ENCODE measurements at places on chromosomes 7 and 10.

DNA sequence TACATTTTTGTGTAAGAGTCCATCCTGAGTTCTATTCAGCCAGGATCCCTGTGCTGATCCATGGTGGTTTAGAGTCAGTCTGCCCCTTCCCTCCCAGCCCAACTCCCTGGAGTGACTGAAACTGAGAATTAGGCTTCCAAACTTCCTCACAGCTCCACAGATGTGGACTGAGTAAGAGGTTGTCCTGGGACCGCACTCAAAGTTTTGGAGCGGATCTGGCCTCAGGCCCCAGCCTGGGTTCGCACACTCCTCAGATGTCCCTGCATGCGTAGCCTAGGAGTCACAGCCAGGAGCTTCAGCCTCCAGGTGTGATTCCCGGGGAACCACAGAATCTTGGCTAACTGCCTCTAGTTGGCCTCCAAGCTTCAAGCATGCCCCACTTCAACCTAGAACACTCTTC lies 218.1 kb downstream of the C7orf25 start:
- no peak for DNase-seq

GRCh38 chr7:142796501-142797390 lies 26.0 kb downstream of the PRSS2 start:
- no peak for DNase-seq

DNA sequence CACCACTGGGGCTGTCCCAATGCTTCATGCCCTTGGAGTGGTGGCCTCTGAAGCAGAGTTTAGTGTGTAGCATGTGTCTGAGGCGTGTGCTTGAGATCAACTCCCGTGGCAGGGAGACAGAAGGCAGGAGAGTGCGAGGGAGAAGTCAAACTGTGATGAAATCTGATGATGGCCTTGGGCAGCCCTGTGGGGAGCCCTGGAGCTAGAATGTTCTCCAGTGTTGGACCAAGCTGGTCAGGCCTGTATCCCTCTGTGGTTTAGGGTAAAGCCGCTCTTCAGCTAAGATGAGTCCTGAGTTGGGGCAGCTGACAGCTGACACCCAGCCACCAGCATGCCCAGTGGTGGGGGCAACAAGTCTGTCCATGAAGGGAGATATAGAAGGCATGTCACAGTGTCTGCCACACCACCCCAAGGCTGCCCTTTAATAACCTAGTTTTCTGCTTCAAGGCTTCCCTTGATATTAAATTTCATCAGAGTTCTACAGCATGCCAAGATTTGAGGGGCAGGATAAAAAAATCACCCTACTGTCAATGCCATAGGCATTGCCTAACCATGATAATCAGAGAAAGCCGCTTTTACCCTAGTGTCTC lies 170.5 kb upstream of the SVIL start:
- no peak for DNase-seq

DNA sequence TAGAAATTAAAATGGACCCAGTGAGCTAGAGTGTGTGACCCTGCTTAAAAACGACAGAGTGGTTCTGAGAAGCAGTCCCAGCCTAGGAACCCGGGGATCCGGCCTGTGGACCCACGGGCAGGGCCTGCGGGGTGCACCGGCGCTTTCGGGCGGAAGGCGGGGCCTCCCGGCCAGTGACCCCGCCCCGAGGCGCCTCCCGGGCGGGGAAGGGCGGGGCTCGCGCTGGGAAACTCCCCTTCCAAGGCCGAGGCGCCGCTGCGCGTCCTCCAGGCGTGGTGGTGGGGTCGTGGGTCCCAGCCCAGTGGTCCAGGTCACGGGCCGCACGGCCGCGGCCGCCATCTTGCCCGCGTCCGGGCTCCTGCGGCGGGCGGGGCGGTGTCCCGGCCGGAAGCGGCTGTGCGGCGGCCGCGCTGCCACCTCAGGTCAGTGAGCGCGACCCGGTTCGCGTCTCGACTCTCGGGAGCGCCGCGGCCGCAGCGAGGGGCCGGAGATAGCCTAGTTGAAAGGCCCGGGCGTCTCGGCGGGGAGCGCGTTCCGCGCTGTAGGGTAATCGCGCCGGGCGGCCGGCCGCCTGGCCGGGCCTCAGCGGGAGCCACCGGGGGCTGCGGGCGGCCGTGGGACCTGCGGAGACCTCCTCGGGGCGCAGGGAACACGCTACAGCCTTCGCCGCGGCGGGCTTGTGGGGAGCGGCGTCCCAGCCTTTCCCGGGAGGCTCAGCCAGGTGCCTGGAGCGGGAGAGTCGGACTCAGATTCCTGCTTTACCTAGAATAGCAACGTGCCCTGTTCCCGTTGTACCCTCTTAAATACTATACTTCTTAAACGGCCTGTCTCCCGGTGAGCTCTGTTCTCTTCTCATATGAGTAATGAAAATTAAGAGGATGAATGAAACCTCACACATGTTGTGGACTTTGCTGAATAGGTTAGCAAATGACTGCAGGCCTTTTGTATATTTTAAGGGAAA lies at the start of gene MIOS:
Gene MIOS, plus strand, starts transcription at position 234 of the 961 bp plus-strand sequence. CDS start 5,592 bp downstream, outside the sequence.
- peak; percentile 27 for DNase-seq

DNA sequence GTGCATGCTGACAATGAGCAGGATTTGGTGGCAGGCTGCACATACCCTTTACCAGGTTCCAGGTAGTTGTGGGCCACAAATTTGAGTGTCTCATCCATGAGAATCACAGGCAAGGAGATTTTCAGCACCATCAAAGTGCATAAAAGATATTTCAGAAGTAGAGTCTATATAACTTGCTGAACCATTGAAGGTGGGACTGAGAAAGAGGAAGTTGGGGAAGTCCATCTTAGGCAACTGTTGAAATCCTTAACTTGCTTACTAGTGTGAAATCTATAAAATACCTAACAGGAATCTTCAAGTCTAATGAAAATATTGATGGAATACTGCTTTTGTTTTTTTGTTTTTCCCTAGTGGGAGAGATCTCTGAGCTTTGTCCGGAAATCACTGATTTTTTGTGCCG lies 325.1 kb upstream of the PLXDC2 start:
- no peak for DNase-seq

GRCh38 chr10:9294865-9295264 lies 1240.4 kb downstream of the GATA3 start:
- DNase-seq: no peak

GRCh38 chr10:10256860-10257259 lies 760.8 kb upstream of the CELF2 start:
- DNase-seq: no peak

GRCh38 chr10:69741671-69742355 lies 59.9 kb upstream of the COL13A1 start:
- DNase-seq: no peak

GRCh38 chr10:51585742-51586141 lies 113.7 kb downstream of the CSTF2T start:
- DNase-seq: no peak

GRCh38 chr10:61232780-61233179 lies 220.4 kb downstream of the TMEM26 start:
- no peak for DNase-seq

- no peak for DNase-seq
These were observed 155.4 kb upstream of the SVIL start for GRCh38 chr10:29790207-29790606.

DNA sequence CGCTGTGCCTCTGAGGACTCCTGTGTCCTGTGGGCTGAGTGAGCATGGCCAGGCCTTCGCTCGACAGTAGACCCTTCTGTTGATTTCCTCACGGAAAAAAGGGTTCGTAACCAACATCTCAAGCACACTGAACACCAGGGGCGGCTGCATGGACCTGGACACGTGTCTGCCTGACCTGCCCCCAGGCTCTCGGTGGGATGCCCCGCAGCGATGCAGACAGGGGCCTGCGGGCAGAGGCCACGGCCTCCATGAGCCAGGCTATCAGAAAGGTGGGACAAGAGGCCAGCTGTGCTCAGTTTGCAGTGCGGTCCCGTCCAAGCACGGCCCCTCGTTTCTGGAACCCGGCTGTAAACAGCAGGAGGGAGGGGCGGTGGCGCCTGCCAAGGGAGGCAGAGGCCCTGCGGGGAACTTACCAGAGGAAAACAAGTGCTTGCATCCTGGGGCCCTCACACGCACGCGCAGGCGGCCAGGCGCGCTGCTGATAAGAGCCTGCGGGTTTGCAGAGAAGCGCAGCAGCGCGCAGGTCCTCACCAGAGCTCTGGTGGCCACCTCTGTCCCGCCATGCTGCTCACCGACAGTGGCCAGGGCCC lies 10.6 kb downstream of the GPR146 start:
- DNase-seq: no peak

GRCh38 chr10:126157189-126157588 lies 231.1 kb downstream of the ADAM12 start:
- no peak for DNase-seq

DNA sequence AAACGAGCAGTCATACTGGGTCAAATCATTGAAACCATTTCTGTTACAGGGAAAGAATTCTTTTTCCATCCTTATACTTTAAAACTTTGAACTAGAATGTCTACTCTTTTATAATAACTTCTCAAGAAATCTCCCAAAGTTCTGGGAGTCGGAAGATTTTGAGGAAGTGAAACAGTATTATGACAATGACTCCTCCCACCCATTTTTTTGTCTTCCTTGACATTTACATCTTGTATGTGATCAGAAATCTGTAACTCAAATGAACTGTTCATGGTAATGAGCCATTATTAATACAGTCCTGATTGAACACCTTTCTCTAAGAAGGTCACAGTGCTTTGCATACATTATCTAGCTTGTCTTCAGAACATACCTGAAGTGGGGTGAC lies 227.4 kb downstream of the CELF2 start:
- no peak for DNase-seq

DNA sequence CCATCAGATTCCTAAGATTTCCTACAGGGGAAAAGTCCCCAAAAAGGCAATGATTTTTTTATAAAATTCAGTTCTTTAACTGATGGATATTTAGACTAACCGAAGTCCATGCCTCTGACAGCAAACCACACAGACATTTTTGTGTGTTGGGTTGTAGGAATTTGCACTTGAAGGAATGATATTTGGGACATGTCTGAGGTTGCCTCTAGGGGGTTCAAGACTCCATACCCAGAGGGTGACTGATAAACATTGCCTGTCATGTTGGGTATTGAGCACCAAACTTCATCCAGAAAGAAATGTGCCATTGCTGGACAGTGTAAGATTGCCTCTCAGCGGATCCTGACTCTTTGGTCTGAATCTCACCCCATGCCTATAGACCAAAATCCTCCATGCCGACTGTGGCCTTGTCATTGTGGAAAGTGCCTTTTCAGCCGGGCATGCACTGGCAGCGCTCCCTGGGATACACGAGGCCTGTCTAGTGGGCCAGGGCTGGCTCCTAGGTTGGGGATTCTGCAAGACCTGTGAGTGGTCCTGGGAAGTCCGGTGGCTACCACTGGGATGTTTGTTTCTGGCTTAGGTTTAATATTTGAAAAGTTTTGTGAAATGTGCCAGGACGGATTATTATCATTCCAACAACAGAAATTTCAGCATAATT lies 252.9 kb downstream of the WDR37 start:
- DNase-seq: no peak

DNA sequence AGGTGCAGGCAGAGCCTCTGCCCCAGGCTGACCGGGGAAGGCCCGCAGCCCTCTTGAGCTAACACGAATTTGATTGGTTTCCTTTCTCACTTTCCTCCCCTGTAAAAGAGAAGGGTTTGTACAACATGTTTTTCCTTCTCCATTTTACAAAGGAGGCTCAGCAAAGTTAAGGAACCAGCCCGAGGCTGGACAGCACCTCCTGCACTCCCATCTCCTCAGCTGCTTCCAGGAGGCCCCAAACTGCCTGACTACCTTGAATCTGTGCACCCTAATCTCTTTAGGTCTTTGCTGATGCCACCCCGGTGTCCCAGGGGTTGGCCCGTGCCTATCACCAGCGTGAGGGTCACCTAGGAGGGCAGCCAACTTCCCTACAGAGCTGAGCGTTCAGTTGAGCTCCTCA lies 4.2 kb downstream of the ALKBH4 start:
- no peak for DNase-seq

DNA sequence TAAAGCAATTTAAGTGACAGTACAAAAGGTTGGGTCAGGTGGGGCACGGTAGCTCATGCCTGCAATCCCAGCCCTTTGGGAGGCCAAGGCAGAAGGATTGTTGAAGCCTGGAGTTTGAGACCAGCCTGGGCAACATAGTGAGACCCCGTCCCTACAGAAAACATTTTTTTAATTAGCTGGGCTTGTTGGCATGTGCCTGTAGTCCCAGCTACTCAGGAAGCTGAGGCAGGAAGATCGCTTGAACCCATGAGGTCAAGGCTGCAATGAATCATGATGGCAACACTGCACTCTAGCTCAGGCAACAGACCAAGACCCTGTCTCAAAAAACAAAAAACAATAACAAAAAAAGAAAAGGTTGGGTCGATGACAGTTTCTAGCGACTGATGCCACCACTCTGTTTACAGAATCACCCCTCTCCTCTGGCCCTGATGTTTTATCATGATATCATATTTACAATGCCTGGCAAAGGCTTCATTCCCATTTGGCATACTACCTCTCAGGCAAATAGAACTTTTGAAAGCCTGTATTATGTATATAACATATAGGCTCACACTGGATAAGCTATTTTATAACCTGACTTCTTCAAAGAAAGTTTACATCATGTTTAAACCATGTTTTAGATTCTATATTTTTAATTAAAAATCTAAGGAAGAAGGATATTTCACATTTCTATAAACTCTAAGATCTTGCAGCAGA lies 558 bp upstream of the ABCC2 start:
- DNase-seq: no peak

GRCh38 chr7:137313201-137313600 lies 30.3 kb downstream of the PTN start:
- DNase-seq: no peak

- no peak for DNase-seq
These were observed 733 bp downstream of the HIBADH start for GRCh38 chr7:27661811-27662489.

DNA sequence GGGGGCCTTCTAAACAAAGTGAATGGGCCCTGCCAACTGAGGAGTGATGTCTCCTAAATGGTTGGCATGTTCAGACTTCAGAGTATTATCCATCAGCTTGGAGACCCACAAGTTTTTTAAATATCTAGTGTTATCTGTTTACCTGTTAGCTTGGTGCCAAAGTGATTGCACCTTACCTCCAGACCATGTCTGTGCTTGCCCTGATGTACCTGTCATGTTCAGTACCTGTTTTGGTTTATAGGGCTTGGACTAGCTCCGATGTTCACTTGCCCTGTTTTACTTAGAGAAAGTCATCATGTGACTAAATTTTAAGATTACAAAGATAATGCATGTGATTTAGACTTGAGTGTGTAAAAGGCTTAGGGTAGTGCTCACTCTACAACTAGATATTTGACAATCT lies 67.7 kb downstream of the CNNM2 start:
- DNase-seq: no peak

DNA sequence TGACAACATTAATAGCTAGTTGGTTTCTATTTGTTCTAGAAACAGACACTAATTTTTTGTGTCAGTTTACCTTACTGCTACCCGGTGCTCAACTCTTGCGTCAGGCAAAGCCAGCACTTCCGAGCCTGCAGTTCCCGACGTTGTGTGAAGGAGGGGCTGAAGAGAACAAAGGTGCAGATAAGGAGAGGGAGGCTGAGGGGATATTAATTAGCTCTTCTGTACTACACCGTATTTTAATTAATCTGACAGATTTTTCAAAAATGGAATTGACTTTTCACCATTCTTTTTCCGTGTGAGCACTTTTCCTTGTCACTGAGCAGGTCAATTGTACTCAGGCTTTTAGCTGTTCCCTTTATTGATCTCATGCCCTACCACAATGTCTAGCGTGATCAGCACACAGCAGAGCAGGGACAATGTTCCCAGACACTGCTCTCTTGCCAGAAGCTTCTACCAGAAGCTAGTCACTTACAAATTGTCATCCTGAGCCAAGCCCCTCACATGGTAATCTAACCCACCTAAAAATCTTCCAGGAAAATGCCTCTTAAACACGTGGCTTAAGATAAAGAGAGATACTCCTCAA lies 650.5 kb upstream of the MKI67 start:
- no peak for DNase-seq

- DNase-seq: no peak
These were observed 164.1 kb upstream of the CDCA7L start for GRCh38 chr7:22109761-22110160.

GRCh38 chr7:7707806-7708205 lies 10.6 kb downstream of the RPA3 start:
- DNase-seq: no peak
